ENCODE measurements at places on chromosomes 5 and 9. TPM values are rescaled to one million over a fixed set of nuclear protein-coding genes. Genes with fewer than 3 reads are reported as not detected.

Gene THOC3
- 111 TPM for total RNA-seq

Gene DNM1
- 12.0 TPM for total RNA-seq

Gene SMC5
- total RNA-seq, result 27.5 TPM

Gene ADRB2
- total RNA-seq, result 0.25 TPM

- no peak for DNase-seq
Measured at GRCh38 chr5:63154476-63155309, 576.1 kb downstream of the LRRC70 start.

GRCh38 chr9:114283551-114284111 lies 39.3 kb upstream of the ORM1 start:
- DNase-seq, result no peak

Gene FRMPD1
- total RNA-seq, result 0.52 TPM

Gene SLC6A7
- not detected for total RNA-seq

DNA sequence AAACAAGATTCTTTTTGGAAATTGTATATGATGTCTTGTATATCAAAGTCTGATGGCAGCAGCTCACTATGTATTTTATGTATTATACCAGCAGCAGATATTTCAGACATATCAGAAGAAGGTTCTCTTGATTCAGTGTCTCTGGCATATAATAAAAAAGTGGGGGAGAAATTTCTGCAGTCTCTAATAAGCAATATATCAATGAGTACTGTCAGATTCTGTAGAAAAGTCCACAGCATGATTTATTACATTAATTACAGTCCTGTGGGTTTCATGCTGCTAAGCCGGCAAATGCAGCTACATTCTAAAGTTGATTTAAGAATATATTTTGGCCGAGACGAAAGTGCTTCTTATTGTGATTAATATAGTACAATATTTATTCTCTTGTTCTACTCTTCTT lies 113.1 kb downstream of the KIAA1958 start:
- no peak for DNase-seq
